ENCODE measurements at places on chromosomes 11 and 22. TPM values are rescaled to one million over a fixed set of nuclear protein-coding genes. Genes with fewer than 3 reads are reported as not detected.

GRCh38 chr11:95375886-95376285, 144.9 kb upstream of the SESN3 start:
- H3K36me3 ChIP-seq, result no peaks in the 10 kb centered on the region
- no peaks in the 10 kb centered on the region for H3K4me1 ChIP-seq
- peaks cover 3% of the 10 kb centered on the region for H3K27me3 ChIP-seq
- no peak overlapping the region for H3K4me3 ChIP-seq
- no peak overlapping the region for H3K27ac ChIP-seq

- H3K27ac ChIP-seq, result peak overlapping the region; percentile 11
- H3K36me3 ChIP-seq, result peaks cover 37% of the 10 kb centered on the region
- H3K4me3 ChIP-seq, result no peak overlapping the region
- DNase-seq, result no peak
Observed at GRCh38 chr22:40404251-40405177, 34.1 kb downstream of the SGSM3 start.

GRCh38 chr11:426851-427250, 12.1 kb upstream of the SIGIRR start:
- no peak overlapping the region for H3K27ac ChIP-seq
- no peaks in the 10 kb centered on the region for H3K4me1 ChIP-seq
- no peak for DNase-seq
- no peaks in the 10 kb centered on the region for H3K27me3 ChIP-seq
- H3K4me3 ChIP-seq, result no peak overlapping the region
- peaks cover 17% of the 10 kb centered on the region for H3K36me3 ChIP-seq

Gene ALDH3B1
- total RNA-seq, result 0.15 TPM

Gene MALAT1
- total RNA-seq, result 8,252 TPM

Gene MYBPC3
- not detected for total RNA-seq

Gene TEX54
- not detected for total RNA-seq

GRCh38 chr11:132504501-132505041, 1027.7 kb downstream of the OPCML start:
- H3K27ac ChIP-seq, result no peak overlapping the region
- no peak overlapping the region for H3K4me3 ChIP-seq
- DNase-seq, result no peak
- H3K4me1 ChIP-seq, result no peaks in the 10 kb centered on the region
- H3K27me3 ChIP-seq, result no peaks in the 10 kb centered on the region

DNA sequence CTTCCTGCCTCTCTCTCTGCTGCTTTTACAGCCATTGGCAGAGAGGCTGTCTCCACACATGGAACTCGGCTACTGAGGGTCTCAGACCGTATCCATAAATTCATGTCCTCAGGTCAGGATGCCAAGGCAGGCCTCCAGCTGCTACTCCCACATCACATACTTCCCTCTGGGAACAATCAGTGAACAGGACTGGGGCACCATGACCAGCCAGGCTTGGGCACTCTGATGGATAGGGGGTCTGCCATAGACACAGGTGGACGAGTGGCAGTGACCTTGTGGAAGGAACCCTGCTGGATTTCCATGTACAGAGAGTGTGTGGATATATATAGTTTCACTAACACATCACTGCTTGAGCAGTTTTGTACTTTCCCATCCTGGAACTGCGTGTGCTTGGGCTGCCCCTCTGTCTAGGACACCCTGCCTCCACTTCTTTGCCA, 97.7 kb upstream of the PARVA start:
- no peak for DNase-seq
- no peak overlapping the region for H3K4me3 ChIP-seq
- peaks cover 2% of the 10 kb centered on the region for H3K27me3 ChIP-seq
- no peaks in the 10 kb centered on the region for H3K36me3 ChIP-seq

Gene TCN2
- total RNA-seq, result 0.54 TPM

Gene NLRP14
- not detected for total RNA-seq

DNA sequence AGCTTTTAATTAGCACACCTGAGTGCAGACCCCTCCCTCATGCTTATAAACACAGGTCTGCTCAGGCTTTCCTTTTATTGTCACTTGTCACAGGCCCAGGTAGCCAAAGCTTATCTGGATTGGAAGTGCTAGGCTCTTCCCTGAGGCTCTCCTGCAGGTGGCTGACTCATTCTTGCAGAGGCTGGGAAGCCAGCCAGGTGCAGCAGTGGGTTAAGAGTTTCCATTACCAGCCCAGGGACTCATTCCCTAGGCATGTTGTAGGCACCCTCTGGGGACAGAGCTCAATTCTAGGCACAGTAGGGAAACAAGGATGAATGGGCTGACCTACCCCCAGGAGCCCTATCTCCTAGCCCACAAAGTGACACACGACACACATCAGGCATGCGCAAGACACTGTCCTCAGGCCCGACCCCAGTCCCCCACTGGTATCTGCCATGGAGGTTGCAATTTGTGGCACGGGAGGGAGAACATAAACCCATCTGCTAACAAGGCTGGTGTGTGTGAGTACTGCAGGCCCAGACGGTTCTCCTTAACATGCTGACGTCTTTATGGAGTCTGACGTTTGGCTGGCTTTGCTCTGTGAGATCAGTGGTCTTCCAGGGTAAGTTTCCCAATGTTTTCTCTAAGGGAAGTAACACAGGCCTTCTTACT, 94.2 kb downstream of the ABTB2 start:
- no peak for DNase-seq
- H3K27me3 ChIP-seq, result peaks cover 16% of the 10 kb centered on the region
- H3K4me3 ChIP-seq, result no peak overlapping the region
- no peaks in the 10 kb centered on the region for H3K36me3 ChIP-seq
- H3K27ac ChIP-seq, result no peak overlapping the region

DNA sequence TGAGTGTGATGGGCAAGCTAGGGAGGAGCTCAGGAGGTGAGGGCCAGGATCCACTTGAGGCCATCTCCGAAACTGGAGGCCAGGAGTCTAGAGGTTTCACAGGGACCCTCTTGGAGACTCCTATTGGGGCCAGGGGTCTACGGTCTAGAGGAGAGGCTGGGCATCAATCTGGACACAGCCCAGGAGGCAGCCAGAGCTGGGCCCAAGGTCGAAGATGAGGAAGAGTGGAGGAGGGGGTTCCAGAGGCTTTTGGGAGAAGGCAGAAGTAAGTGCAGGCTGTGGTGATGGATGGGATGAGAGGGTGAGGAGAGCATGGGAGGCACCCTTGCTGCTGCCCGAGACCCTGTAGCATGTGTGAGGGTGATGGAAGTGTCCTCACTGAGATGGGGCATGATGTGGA, 56.6 kb downstream of the LRRC32 start:
- H3K27ac ChIP-seq, result no peak overlapping the region
- no peak for DNase-seq
- no peaks in the 10 kb centered on the region for H3K36me3 ChIP-seq
- no peak overlapping the region for H3K4me3 ChIP-seq
- H3K27me3 ChIP-seq, result peaks cover 5% of the 10 kb centered on the region

GRCh38 chr11:66861038-66861773, 4.3 kb downstream of the LRFN4 start:
- no peak for DNase-seq
- no peak overlapping the region for H3K27ac ChIP-seq
- no peaks in the 10 kb centered on the region for H3K4me1 ChIP-seq
- H3K36me3 ChIP-seq, result peaks cover 2% of the 10 kb centered on the region
- no peak overlapping the region for H3K4me3 ChIP-seq

Gene SOX10
- total RNA-seq, result not detected

DNA sequence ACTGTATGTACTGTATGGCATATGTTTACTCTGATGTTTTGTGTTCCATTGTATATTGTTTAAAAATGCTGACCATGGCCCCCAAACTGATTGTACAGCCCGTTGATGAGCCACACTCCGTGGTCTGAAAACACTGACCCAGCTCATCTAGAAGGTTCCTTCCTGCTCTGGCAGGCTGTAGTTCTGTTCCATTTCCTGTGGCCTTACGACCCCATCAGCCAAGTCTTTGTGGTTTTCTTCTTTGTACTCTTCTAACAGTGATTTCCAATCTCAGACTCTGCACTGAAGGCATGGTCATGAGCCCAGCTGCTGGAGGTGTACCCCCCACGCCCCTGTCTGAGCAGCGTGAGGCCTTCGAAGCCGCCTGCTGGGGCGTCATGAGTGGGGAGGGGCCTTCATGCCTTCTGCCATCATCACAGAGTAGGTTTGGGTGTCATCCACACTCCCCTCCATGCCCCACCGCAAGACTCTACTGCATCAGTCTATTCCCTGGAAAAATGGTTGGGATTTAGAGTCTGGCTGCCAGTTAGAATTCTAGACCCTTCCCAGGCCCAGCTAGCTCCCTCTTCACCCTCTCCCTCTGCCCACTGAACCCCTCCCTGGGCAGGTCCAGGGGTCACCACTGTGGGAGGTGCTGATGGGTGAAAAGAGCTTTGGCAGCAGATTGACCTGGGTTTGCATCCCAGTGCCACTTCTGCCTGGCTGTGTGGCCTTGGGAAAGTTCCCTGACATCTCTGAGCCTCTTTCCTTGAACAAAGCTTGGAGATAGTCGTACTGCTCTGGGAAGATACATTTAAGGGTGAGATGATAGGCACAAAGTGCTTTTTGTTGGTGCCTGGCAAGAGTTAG, 11.3 kb upstream of the C11orf96 start:
- H3K27ac ChIP-seq, result no peak overlapping the region
- H3K27me3 ChIP-seq, result peaks cover 4% of the 10 kb centered on the region

GRCh38 chr22:46280063-46280817, 12.4 kb downstream of the TTC38 start:
- H3K4me1 ChIP-seq, result peaks cover 3% of the 10 kb centered on the region
- H3K27me3 ChIP-seq, result no peaks in the 10 kb centered on the region
- H3K4me3 ChIP-seq, result no peak overlapping the region
- H3K36me3 ChIP-seq, result peaks cover 22% of the 10 kb centered on the region
- H3K27ac ChIP-seq, result no peak overlapping the region
- DNase-seq, result no peak

DNA sequence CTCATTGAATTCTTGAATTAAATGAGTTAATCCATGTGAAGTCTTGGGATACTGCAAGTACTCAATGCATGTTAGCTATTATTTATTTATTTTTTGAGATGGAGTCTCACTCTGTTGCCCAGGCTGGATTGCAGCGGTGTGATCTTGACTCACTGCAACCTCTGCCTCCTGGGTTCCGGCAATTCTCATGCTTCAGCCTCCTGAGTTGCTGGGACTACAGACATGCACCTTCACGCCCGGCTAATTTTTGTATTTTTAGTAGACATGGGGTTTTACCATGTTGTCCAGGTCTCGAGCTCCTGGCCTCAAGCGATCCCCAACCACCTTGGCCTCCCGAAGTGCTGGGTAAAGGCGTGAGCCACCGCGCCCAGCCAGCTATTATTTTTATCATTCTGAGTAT, 9.4 kb downstream of the MMP7 start:
- no peak for DNase-seq
- peaks cover 20% of the 10 kb centered on the region for H3K27me3 ChIP-seq
- H3K36me3 ChIP-seq, result no peaks in the 10 kb centered on the region
- H3K4me3 ChIP-seq, result no peak overlapping the region
- H3K4me1 ChIP-seq, result peaks cover 7% of the 10 kb centered on the region
- H3K27ac ChIP-seq, result no peak overlapping the region

Gene APOA5
- not detected for total RNA-seq

- H3K4me3 ChIP-seq, result no peak overlapping the region
- peaks cover 83% of the 10 kb centered on the region for H3K27me3 ChIP-seq
- H3K36me3 ChIP-seq, result peaks cover 2% of the 10 kb centered on the region
Observed at GRCh38 chr22:38462960-38463784, 4.7 kb upstream of the KDELR3 start.

Gene PTPRCAP
- total RNA-seq, result 389 TPM

DNA sequence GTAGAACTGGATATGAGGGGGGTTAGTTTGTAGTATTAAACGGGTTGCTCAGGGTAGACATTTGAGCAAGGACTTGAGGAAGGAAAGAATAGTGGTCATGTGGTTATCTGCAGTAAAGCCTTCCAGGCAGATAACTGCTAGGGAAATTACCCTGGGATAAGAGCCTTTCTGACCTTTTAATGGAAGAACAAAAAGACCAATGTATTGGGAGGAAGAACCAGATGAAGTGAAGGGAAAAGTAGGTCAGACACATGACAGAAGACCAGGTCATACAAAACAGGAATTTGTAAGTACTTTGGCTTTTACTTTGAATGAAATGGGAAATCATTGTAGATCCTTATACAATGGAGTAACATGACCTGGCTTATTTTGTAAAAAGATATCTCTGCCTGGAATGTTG, 241.9 kb upstream of the CTSC start:
- H3K27me3 ChIP-seq, result peaks cover 9% of the 10 kb centered on the region
- H3K4me3 ChIP-seq, result no peak overlapping the region
- no peaks in the 10 kb centered on the region for H3K4me1 ChIP-seq

Gene CASP5
- not detected for total RNA-seq

Gene MUC5B
- total RNA-seq, result not detected

Gene PATE4
- not detected for total RNA-seq

DNA sequence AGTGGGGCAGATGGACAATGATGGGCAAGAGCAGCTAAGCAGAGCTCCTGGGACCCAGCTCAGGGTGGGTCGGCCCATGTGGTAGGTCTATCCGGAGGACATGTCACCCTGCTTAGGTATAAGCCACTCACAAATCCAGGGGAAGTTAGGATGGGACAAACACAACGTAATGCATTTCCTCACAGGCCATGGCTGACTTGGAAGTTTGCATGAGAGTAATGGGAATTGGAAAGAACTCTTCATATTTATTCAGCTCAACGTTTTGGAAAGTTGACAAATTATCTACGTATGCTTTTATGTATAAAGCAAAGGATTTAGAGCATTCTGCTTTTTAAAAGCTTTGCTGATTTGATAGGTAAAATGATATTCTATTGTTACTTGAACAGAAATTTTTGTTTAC, 74.9 kb downstream of the SMCO4 start:
- H3K27me3 ChIP-seq, result peaks cover 2% of the 10 kb centered on the region
- H3K4me1 ChIP-seq, result no peaks in the 10 kb centered on the region
- H3K36me3 ChIP-seq, result no peaks in the 10 kb centered on the region
- no peak for DNase-seq
- H3K27ac ChIP-seq, result no peak overlapping the region
- no peak overlapping the region for H3K4me3 ChIP-seq

Gene TMEM184B
- total RNA-seq, result 34.5 TPM

GRCh38 chr11:17828311-17828751, 93.8 kb downstream of the KCNC1 start:
- no peak overlapping the region for H3K27ac ChIP-seq
- no peak overlapping the region for H3K4me3 ChIP-seq
- no peak for DNase-seq
- H3K36me3 ChIP-seq, result no peaks in the 10 kb centered on the region

- H3K4me3 ChIP-seq, result peak overlapping the region; percentile 56
- peaks cover 6% of the 10 kb centered on the region for H3K27me3 ChIP-seq
- peaks cover 21% of the 10 kb centered on the region for H3K4me1 ChIP-seq
- H3K27ac ChIP-seq, result peak overlapping the region; percentile 62
Observed at GRCh38 chr11:65478388-65479183, 20.3 kb upstream of the MALAT1 start.
